ENCODE measurements at places on chromosomes 6 and 20.

DNA sequence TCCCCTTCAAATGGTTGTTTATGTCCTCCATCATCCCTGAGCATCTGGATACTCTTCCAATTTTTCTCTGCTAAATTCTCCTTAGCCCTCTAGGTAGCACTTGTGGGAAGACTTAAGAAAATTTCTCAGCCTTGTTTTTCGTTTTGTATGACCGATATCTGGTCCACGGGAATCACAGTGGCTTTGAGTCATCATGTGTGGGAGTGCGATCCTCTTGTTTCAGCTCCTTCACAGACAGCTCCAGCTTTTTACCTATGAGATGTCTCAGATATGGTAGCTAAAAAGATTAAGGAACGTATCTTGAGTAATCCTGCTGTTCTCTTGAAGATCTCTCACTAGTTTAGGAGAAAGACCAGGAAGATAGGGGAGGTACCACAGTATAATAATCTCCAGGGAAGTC lies 196.1 kb downstream of the GRM1 start:
- no peak for DNase-seq

DNA sequence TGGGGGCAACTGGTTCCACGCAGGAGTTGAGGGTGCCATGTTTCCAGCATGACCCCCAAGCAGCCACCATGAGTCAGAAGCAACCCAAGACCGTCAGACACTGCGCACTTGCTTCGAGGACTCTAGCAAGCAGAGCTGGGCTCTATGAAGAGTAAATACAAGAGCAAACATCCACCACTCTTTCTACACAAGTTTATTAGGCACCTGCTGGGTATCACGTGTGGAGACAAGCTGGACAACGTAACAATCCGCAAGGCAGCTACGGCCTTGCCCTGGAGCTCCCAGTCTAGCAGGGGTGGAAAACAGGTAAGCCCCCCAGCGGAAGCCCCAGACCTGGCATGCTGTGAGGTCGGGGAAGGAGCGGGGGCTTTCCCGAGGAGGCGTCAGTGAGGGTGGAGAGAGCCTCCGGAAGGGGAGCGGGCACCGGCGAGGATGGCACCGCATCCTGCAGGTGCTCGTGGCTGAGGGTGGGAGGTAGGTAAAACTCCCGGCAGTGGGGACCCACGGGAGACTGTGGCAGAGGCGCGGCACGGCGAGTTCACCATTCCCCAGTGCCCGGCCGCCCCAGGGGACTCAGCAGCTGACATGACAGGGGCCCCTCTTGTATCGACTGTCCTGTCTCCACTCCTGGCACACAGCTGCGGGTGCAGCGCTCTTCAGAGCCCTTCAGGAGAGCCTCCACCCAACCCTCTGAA lies 33.6 kb downstream of the GNAS-AS1 start:
- no peak for DNase-seq

DNA sequence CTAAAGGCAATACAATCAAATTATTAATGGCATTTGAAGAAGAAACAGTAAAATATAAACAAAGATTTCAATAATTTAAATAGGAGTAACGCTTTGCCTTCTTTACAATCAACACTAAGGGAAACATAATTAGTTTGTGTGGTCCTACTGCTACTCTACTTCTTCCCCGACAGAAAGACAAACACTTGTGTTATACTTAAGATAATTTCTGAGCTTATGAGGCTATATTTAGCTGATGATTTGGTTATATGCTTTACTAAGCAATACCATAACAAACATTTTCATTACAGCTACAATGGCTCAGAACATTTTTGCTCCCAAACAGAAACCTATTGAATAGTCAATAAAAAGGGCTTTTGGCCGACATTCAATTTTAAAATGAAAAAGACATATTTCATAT lies 1217.2 kb upstream of the GJE1 start:
- DNase-seq: no peak

DNA sequence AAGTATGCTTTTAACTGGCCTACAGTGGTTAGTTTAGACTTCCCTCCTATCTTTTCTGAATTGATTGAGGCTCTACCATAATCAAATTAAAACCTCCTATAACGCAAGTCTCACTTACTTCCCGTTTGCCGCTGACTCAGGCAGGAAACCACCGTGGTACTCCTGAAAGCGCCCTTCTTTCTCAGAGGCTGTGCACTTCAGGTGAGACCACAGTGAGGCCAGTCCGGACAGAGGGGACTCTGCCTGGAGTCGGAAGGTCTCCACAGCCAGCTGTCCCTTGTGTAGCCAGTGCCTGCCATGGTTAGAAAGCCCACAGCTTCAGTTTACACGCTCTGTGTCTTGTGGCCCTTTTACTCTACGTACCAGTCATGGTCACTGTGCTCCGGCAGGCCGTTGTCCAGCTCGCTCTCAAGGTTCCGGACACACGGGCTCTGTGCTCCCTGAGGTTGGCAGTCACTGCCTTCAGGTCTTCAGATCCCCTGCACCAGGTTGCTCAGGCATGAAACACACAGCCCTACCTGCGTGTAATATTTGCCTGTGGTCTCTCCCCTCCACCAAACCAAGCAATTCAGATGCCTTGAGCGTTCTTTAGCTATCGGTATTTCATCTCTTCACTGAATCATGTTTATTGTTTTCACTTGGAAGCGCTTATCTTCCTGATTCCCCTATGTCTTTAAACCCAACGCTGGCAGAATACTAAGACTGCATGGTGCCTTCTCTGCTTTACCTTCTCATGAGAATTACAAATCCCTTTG lies 178.8 kb downstream of the SMOC2 start:
- DNase-seq: no peak

DNA sequence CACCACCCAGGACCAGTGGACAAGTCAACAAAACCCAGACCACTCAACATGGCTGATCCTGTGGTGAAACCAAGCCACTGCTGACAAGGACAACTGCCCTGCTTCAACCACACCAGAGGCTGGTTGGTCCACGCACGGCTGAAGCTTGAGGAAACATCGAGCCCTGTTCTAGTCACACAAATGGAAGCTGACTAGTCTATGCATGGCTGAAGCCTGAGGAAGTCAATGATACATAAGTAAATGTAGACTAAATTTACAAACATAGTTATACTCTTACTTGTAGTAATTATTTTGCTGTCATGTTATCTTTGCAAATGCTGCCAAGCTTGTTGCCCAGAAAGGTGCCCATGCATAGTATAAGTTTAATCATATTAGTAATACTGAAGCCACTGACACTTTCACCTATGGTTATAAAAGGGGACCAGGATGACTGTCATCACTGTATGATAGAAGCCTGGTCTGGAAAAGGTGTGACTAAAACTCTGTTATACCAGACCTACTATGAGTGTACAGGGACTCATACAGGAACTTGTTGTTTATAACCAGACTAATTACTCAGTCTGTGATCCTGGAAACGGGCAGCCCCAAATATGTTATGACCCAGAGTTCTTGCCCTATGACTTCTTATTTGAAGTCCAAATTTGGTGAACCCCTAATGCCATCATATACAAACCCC lies 5.6 kb downstream of the IL22RA2 start:
- DNase-seq: no peak

GRCh38 chr20:5895626-5896025 lies 54.7 kb downstream of the TRMT6 start:
- DNase-seq: no peak

- no peak for DNase-seq
These were observed 330.5 kb downstream of the EPHA7 start for GRCh38 chr6:93088621-93089501.

DNA sequence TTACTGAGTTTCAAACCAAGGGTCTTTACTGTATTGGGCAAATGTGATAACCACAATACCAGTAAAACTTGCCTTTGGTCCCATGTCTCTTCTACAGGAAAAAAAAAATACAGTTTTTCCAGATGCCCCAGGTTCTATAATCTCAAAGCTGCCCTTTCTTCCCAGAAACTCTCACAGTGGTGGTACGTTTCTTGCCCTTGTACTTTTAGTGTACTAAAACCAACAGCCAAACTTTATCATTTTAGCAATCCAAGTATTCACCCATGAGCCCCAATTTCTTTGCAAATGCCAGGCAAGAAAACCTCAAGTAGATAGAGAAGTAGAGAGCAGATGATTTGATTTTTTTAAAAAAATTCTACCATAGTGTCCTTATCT lies 157.8 kb downstream of the OR2B2 start:
- no peak for DNase-seq

DNA sequence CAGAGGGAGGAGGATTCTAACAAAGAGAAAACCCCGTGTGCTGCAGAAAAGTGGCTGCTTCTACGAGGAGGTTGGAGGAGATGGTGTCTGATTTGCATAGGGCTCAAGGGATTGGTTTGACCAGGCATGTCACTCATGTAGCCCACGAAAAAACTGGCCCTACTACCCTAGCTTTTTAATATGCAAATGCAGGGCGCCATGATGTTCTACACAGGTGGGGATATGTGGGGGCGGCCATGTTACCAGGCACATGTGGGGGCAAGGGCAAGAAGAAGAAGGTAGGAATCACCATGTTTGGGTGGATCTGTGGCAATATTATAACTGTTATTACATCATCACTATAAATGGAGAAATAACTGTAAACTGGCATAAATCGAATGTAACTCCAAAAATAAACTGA lies 9.9 kb downstream of the KIAA1755 start:
- no peak for DNase-seq

DNA sequence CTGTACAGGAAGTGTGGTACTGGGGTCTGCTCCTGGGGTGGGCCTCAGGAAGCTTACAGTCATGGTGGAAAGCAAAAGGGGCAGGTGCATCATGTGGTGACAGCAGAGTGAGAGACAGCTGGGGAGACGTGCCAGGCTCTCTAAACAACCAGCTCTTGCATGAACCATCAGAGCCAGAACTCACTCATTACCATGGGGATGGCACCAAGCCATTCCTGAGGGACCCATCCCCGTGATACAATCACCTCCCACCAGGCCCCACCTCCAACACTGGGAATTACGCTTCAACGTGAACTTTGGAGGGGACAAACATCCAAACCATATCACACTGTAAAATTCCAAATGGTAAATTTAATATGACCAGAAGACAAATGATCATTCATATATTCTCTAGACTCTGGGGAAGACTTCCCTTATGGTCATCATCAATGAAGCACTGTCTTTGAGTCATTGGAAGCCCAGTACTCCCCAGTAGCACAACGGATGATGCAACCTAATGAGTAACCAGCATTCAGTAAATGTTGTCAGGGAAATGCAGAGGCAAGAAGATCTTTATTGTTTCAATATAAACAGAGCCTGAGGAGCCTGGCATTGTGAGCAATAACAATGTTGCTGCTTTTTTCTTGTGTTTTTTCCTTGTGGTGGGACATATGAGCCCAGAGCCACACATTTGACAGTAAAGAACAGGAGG lies 48.2 kb upstream of the RALY start:
- DNase-seq: no peak

- no peak for DNase-seq
These were observed 111.9 kb upstream of the GGTLC1 start for GRCh38 chr20:24100370-24101011.

DNA sequence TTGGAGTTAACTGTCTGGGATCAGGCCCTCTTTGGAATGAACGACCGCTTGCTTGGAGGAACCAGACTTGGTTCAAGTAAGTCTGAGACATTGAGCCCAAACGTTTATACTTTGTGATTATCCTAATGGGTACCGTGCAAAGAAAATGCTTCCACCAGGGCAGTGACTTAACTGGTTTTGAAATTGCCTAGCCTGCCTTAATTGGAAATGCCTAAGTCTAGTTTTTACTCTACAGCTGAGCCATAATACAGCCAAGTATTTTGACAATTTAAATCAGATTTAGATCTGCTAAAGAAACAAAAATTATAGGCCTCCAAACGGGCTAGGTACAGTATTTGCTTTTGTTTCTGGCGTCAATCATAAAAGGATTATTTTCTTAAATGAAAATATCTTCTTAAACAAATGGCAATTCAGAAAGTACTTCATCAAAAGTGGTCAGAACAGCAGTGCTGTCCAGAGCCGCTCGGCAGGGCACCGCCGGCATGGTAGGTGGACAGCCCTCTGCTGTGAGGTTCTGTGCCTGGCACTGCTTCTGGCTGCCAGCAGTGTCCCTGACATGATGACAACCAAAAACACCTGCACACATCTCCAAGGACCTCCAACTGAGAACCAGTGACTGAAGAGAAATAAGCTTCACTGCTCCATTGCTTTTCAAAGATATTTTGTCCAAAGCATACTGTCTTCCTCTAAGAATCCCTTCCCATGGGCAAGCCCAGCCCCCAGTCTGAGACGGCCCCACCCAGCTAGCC lies 55.6 kb downstream of the EZR start:
- no peak for DNase-seq

- no peak for DNase-seq
These were observed 135.2 kb downstream of the ELOVL4 start for GRCh38 chr6:79812195-79812594.

DNA sequence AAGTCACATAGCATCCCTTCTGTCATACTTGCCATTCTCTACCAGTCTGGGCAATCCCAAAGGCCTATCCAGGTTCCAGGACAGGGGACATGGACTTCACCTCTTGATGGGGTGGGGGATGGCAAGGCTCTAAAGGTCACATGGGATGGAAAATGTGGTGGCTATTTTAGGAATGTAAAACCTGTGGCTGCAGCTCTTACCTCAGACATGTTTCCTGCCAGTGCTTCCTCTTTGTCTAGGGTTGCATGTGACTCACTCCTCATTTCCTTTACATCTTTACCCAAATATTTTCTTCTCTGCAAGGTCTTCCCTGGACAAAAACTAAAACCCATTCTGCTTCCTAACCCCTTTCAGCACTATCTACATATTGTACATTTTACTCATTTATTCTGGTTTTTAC lies 135.7 kb downstream of the BTBD3 start:
- DNase-seq: no peak

GRCh38 chr20:32366380-32366779 lies 8.2 kb downstream of the ASXL1 start:
- no peak for DNase-seq

DNA sequence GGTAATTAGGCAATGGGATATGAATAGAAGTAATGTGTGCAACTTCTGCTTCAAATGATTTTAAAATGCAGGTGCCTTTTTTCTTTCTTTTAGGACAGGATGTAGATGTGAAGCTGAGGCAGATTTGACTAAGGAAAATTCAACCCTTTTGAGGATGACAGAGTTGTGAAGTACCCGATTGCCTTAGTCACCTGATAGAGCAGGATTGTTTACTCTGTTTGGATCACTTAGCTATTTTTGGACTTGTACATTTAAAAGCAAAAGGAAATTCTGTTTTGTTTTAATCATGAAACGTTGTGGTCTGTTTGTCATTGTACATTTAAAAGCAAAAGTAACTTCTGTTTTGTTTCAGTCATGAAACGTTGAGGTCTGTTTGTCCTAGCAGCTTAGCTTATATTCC lies 143.4 kb downstream of the FAM83B start:
- DNase-seq: no peak

DNA sequence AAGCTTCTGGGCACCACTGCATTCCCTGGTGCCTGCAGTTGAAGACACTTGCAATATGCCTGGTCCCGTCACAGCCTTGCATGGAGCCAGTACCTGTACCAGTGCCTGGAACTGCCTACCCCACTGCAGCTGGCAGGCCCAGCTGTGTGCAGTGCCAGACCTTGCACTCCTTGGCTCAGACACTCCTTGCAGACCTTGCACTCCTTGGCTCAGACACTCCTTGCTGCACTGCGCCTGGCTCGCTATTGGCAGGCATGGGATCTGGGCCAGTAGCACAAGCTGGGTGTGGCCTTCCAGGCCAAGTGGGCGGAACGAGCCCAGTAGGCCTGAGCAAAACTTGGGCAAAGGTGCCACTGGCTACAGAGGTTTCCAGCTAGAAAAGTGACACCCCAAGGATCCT lies 1189.1 kb downstream of the GRIK2 start:
- DNase-seq: no peak

- no peak for DNase-seq
These were observed 541.0 kb upstream of the ADGRB3 start for GRCh38 chr6:68094070-68094469.

GRCh38 chr6:30964075-30964474 lies 19.4 kb upstream of the MUC21 start:
- DNase-seq: no peak

GRCh38 chr6:110939429-110940200 lies 18.9 kb upstream of the GTF3C6 start:
- DNase-seq: no peak
